ENCODE measurements at places on chromosomes 5 and 9.

- no peak for DNase-seq
Measured at GRCh38 chr9:105975886-105976645, 281.7 kb downstream of the TMEM38B start.

- no peak for DNase-seq
Measured at GRCh38 chr5:139955053-139955605, 88.0 kb downstream of the NRG2 start.

DNA sequence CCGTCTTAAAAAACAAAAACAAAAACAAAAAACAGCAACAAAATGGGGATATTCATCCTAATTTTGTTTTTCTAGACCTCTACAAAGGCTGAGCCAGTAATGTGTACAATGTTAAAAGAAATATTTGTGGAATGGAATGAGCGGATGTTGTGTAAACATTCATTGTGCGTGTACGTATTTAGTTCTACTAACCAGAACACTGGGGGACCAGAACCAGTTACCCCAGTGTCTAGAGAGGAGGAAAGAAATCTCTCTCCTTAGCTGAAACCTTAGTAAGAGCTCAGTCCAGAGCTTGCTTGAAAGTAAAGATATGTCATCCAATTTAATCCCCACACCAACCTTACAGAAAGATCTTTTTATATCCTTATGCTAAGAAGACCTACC lies 106.7 kb upstream of the CPEB4 start:
- DNase-seq, result no peak

DNA sequence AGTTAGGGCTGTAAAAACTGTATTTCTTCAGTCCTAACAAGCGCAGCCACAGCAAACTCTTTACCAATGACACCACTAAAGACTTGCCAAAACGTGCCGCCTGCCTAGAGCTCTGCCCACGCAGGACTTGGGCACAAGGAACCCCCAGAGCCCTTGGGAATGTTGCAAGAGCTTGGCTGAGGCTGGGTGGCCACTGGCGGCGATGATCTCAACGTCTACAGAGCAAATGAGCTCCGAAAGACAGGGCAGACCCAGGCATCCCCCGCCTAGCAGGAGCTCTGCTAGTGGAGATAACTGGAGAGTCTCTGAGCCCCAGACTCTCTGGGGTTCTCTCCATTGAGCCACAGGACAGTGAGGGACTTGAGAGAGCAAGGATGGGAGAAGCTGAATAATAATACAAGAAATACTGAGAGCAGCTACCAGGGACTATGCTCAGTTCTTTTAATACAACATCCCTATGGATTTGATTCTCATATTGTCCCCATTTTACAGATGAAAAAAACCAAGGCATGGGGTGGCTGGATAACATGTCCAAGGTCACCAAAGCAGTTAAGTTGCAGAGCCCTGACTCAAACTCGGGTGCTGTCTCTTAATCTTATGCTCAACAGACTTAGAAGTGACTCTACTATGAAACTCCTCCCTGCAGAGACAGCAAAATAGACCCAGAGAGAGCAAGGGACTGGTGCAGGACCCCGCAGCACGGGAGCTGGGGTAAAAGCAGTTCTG lies 32.5 kb downstream of the SHB start:
- DNase-seq, result peak; percentile 47

- no peak for DNase-seq
Measured at GRCh38 chr9:92278110-92278509, 15.4 kb downstream of the IARS1 start.

GRCh38 chr5:134552301-134552700 lies 26.8 kb downstream of the JADE2 start:
- DNase-seq, result peak; percentile 89

- DNase-seq, result no peak
Measured at GRCh38 chr9:131318231-131319085, 28.9 kb downstream of the PLPP7 start.

- no peak for DNase-seq
Measured at GRCh38 chr5:7794823-7795222, 56.1 kb downstream of the CFAP90 start.
